NCI-H1092 (cell line): ENCODE measurements at places on chromosomes 2 and 18.

DNA sequence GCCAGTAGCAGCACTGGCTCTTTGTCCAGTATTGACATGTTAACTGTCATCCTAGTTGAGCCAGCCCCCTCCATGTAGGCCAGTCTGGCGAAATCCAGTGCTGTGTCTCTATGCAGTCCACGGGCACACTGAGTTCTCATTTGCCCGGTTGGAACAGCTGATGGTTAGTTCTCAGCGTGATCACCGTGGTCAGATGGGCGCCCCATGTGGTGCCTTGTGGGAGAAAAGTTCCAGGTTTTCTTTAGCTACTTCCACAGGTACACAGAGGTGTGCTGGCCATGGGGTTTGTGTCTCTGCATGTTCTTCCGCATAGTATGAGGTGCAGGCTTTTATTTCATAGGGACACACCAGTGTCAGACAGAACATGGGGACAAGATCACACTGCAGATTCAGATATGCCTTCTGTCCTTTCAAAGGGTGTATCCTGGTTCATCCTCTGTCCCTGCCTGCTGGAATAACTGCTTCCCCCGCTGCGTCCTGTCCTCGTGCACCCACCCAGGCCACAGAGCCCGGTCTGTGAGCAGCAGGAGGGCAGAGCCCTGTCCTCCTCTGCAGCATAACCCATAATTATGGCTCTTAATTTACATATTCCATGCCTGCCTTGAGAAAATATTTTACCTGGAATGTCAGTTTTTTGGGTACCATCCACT is 334.1 kb downstream of the GBX2 start:
- DNase-seq: no peak

DNA sequence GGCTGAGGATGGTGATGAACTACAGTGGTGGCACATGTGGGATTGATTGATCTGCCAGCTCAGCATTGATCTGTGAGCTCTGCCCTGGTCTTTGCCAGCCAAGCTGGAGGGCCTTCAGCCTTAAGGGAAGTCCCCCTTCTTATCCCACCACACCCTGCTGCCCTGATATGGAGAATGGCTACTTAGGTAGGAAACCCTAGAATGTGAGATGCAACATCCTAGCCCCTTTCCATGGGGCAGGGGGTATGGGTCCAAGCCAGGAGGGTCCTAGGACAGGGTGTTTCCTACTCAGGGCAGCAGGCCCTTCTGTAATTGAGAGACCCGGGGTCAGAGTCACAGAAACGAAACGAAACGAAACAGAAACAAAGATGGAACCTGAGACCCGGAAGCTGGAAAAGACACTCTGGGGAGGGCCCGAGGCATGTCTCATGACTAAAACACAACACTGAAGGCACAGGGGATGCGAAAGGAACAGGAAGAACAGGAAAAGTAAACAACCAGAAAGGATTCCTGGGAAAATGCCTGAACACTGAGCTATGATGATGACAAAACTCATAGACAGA is 16.9 kb upstream of the SULT1C2 start:
- no peak for DNase-seq

- DNase-seq: no peak
These were observed 45.6 kb upstream of the PCBP1 start for GRCh38 chr2:70041663-70042062.

DNA sequence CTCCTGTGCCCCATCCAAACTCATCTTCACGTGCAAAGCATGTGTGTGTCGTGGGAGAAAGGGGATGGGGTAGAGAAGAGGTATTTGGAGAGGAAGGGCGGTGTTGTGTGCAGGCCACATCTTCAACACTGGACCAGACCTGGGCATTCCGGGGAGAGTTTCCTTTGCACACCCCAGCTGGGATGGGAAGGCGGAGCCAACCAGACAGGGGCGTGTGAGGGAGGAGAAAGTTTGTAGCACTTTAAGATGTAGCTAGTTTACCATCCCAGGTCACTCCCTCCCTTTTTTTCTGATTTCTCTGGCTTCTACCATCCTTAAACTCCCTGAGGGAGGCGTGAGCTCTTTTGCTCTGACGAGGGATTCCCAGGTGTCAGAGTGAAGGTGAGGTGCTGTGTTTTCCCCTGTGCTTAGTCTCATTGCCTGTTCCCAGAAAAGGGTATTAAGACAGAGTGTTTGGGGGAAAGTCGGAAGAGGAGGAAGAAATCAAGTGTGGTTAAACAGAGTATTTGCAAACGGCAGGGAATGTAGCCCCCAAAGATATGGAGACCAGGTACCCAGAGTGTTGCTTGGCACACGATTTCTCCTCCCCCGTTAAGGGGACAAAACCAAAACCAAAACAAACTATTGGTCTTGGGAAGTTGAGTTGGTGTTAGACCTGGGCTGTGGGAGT is 1.6 kb downstream of the SETBP1 start:
- no peak for DNase-seq

- no peak for DNase-seq
These were observed 21.0 kb upstream of the C2orf80 start for GRCh38 chr2:208210688-208211451.
